CD14-positive monocyte (primary cell): ENCODE measurements at places on chromosomes 3 and 15. TPM values are rescaled to one million over a fixed set of nuclear protein-coding genes. Genes with fewer than 3 reads are reported as not detected.
A peak's percentile ranks its signal among the peaks of the same experiment; 100 is the strongest.

- DNase-seq: no peak
Measured at GRCh38 chr3:126191246-126191645, 10.9 kb upstream of the ALDH1L1 start.

DNA sequence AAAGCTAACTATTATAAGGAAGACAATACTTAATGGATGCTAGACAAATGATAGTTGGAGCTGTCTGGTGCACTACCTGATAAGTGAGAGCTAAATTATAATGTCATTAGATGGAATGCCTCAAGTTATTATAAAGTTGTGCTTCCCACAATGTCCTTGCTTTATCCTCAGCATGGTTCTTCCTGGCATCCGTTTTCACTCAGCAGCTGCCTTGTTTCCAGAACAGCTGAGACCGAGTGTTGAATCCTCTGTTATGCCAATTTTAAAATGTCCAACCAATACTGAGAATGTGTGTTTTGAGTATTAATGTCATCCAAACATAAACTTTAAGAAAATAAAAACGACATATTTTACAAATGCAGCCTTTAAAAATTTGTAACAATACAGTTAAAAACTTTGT, 286.7 kb upstream of the SOX2 start:
- no peak for DNase-seq

- no peak for DNase-seq
Measured at GRCh38 chr3:149634573-149634972, 23.3 kb downstream of the WWTR1 start.

DNA sequence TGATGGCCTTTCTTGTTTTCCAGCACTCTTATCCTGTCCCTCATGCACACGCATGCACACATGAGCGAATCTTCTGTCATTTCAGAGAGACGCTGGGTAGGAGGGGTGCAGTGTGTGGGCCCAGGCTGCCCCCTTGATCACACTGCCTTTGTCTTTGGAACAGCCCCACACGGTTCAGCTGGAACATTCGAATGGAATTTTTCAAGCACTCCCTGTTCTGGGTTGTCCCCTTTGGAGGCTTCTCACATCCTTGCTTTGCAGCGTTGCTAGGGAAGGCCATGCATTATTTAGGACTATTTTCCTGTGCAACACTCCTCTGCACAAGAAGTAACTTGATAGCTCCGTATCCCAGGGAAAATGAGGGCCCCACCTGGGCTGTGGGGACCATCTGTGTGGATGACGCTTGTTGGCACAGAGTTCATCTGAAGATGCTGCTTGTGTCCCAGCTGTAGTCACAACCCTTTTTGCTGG, 78.4 kb downstream of the SPSB4 start:
- DNase-seq: no peak

GRCh38 chr3:44960387-44961026, 15.5 kb downstream of the ZDHHC3 start:
- no peak for DNase-seq

GRCh38 chr3:58326267-58326900, 6.3 kb upstream of the PXK start:
- no peak for DNase-seq

DNA sequence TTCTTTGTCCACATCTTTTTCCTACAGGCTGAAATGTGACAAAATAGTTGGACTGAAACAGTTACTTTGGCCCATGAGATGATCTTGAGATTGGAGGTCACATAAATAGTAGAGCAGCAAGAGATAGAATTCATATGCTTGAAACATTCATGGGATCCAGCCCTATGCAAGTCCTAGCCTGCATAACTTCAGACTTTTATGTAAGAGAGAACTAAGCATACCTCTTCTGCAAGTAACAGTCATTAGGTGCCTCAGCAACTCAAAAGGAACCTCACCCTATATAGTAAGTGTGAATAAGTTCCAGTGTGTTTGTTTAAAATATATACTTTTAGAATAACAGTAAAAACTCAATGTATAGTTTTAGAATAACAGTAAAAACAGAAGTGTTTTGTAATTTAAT, 138.0 kb upstream of the P2RY1 start:
- DNase-seq: no peak

DNA sequence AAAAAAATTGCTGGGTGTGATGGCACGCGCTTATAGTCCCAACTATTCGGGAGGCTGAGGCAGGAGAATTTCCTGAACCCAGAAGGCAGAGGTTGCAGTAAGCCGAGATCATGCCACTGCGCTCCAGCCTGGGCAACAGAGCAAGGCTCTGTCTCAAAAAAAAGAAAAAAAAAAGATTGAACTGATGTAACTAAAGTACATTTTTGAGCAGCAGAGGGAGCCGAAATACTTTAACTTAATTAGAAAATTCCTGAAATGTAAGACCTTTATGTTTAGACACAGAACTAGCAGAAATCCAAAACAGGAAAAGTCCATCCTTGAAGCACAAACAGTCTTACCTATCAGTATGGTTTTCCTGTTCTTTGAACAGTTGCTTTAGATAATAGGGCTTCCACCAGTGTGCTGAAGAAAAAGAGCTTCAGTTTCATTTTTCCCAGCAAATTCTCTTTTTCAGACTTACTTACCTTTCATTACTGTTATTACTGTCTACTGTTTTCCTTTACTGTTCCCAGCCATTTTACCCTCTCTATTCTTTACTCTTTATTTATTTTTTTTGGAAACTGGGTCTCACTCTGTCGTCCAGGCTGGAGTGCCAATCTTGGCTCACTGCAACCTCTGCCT, 33.4 kb upstream of the ZNF609 start:
- DNase-seq: no peak

- no peak for DNase-seq
Measured at GRCh38 chr15:74958908-74959585, 2.5 kb upstream of the RPP25 start.

DNA sequence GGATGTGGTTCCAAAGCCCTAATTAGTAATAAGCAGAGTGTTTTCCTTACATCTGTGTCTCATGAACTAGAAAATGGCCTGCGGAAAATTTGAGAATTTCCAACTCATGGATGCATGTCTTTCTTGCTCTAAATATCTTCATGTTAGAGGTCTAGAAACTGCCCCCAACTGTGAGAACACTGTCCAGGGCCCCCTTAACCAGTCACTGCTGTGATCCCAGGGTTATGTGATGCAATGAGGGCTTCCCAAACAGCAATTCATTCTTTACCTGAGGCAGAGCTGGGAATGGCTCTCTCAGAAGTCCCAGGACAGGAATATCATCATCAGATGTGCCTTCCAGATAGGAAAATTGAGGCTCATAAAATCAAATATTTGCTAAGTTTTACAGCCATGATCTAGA, 8.2 kb downstream of the NPAP1 start:
- DNase-seq: no peak

GRCh38 chr3:29291982-29292363, 11.1 kb downstream of the RBMS3 start:
- DNase-seq: no peak

GRCh38 chr3:13262493-13263211, 157.5 kb downstream of the NUP210 start:
- DNase-seq: no peak

DNA sequence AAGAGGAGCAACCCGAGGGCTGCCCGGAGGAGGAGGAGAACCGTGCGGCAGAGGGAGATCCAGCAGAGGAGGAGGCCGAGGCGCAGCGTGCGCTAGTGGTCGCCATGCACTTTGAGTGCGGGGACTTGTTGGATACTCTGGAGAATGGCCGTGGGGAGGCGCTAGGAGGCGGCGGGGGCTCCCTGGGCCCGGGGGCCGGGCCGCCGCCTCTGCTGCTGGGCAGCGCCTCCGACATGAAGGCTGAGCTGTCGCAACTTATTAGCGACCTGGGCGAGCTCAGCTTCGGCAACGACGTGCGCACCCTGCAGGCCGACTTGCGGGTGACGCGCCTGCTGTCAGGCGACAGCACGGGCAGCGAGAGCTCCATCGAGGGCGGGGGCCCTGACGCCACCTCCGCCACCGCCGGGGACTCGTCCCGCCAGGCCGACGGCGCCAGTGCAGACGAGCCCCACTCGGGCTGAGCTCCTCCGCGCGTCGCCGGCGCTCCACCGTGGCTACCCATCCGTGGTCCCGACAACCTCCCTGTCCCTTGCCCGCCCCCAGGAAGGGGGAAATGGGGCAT, 2.0 kb downstream of the FAM43A start:
- DNase-seq: peak; percentile 84

DNA sequence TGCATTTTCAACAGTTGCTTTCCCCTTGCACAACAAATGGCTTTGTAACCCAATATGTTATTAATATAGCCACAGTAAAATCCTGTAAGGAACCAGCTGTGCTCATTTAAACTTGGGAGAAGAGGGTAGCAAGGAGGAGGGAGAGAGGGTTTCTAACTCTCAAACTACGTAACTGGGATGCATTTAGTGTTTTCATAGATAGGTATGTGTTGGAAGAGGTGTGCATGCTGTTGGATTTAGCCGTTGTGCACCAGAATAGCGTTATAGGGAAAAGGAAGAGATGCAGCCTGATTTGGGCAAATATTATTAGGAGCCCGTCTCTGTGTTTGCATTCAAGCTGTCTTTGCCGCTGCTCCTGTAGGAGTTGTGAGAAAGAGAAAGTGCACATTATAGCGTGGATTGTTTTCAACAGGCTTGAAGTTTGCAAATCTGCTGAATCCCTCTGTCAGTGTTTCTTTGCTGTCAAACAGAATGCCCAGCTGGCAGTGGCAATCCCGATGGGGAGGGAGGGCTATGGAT, 39.4 kb downstream of the ARPP21 start:
- no peak for DNase-seq

- DNase-seq: no peak
Measured at GRCh38 chr3:138082085-138082991, 33.1 kb downstream of the DZIP1L start.

GRCh38 chr3:45055032-45055410, 28.9 kb downstream of the CLEC3B start:
- DNase-seq: peak; percentile 93

DNA sequence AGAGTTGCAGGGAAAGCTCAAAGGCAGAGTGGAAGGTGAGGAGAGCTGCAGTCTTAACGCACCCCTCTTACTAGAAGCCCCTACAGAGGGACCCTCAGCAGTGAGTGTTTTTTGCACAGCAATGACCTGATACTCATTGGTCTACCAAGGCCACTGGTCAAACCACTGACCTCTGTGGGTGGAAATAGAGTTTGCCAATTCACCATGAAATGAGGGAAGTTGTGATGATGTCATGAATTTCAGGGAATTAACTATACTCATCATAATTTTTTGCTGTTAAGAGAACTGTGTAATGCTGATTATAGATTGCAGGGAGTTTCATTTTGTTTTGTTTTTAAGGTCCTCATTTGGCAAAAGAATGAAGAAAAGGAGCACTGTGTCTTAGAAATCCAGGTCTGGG, 101.7 kb upstream of the SMAD3 start:
- peak; percentile 64 for DNase-seq

- peak; percentile 68 for DNase-seq
Measured at GRCh38 chr3:186746008-186746407, 28.8 kb downstream of the KNG1 start.

DNA sequence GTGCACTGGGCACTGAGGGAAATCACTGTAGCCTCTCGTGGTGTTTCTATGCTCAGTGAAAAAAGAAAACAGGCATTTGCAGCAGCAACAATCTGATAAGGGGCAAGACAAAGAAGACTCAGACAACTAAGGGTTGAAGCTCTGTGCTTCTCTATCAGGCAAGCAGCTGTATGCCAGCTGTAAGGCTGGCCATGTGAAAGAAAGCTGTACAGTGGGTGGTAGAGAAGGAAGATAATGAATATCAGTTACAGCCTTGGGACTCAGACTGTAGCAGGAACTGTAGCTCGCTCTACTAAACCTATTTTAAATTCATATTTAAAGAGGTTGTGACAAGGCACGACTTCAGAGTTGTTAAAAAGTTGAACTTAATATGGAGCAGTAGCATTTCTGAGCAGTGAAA, 76.3 kb downstream of the VGLL3 start:
- no peak for DNase-seq

DNA sequence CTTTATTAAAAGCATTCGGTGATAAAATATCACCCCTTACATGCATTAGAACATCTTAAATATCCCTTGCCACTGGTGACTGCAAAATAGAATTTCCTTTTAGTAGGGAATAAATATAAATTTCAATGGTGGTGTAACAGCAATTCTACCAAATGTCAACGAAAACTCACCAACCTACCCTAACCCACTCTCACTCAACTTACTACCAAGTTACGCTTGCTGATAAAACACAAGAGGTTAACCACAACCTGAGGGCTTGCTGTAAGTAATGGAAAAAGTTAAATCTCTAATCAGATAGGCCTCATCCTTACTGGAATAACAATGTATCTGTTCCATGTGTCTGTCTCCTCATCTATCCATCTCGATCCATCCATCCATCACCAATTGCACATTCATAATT, 274.7 kb downstream of the FOXP1 start:
- DNase-seq: no peak

DNA sequence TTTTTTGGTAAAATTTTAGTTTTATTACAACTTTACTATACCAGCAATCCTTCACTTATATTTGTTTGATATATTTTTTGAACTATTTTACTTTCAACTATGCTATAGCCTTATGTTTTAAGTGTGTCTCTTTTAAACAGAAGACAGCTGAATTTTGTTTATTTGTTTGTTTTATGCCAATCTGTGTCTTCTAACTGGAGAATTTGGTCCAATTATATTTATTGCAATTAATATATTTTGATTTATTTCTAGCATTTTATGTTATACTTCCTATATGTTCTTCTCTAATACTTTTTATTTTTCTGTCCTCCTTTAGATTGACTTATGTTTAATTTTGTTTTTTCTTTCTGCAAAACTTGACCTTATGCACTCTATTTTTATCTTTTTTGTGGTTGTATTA, 4.9 kb upstream of the MME start:
- no peak for DNase-seq

GRCh38 chr3:11558411-11558903, 85.3 kb downstream of the VGLL4 start:
- no peak for DNase-seq

DNA sequence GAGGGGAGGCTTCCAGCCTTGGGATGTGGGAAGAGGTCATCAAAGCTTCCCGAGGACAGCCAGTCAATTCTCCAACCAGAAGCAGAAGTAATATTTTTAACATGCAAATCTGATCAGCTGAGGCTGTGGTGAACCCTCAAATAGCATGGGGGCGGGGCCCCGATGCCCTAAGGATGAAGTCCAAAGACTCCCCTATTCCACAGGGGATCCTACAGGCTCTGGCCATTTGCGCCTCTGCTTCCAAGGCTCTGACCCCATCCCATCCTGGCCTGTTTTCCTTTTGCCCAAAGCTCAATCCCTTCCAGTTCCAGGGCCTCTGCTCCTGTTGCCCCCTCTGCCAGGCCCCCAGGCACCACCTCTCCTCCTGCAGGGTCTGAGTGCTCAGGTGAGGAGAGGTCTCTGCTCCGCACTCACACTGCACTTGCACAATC, 6.7 kb upstream of the CSK start:
- no peak for DNase-seq

The EFHB gene
- 0.73 TPM in 1 of 2 replicates, not detected in the other for polyA plus RNA-seq

The GPR15 gene
- polyA plus RNA-seq: not detected in 2 replicates

The KCNMB3 gene
- polyA plus RNA-seq: 1.0 and 2.2 TPM in 2 replicates

The TJP1 gene
- polyA plus RNA-seq: not detected

The HYAL1 gene
- 0.52 and 0.57 TPM in 2 replicates for polyA plus RNA-seq

The UBAP1L gene
- not detected for polyA plus RNA-seq

The CTXND1 gene
- polyA plus RNA-seq: not detected in 2 replicates

The PRR23E gene
- not detected for polyA plus RNA-seq

The FBXL2 gene
- polyA plus RNA-seq: not detected

The CX3CR1 gene
- 17.0 and 25.9 TPM in 2 replicates for polyA plus RNA-seq

The ATP13A4 gene
- 0.19 TPM for polyA plus RNA-seq

The GOLGA8O gene
- polyA plus RNA-seq: 0.31 and 1.7 TPM in 2 replicates
